ENCODE measurements at places on chromosomes 12 and 14.

DNA sequence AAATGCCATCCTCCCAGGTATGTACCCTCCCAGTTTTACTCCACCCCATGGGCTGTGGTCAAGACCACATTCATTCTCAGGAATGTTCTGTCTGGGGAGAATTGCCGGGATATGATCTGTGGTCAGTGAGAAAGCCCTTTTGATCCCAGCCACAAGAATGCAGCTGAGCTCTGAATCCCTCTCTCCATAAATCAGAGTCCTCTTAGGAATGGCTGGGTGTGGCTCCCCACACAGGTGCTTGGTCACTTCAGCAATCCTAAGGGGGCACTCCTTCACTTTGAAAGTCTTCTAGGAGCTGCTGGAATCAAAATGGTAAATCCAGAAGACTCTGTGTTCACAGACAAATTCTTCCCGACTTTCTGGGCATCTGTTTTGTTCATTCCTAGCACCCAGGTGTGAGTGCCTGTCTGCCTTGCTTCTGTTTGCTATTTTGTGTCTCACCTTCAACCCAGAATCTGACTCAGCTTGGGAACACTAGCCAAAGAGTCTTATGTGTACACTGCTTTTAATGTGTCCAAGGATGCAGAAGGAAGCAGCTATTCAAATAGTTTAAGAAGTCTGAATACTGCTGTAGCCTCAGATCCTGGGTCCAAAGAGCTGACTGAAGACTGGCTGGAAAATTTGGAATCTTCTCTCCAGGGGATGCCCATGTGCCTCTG, 144.6 kb upstream of the CDKN3 start:
- DNase-seq, result no peak
- no peaks in the 10 kb centered on the region for H3K36me3 ChIP-seq
- no peak overlapping the region for H3K4me3 ChIP-seq
- no peak overlapping the region for H3K27ac ChIP-seq
- peaks cover 4% of the 10 kb centered on the region for H3K27me3 ChIP-seq

- H3K4me1 ChIP-seq, result peaks cover 2% of the 10 kb centered on the region
- no peaks in the 10 kb centered on the region for H3K27me3 ChIP-seq
- no peak overlapping the region for H3K27ac ChIP-seq
Measured at GRCh38 chr14:21317398-21317797, 37.5 kb downstream of the RPGRIP1 start.

GRCh38 chr12:128823216-128823915, 392 bp downstream of the SLC15A4 start:
- H3K4me1 ChIP-seq, result peaks cover 3% of the 10 kb centered on the region
- H3K27ac ChIP-seq, result peak overlapping the region; percentile 68
- peaks cover 4% of the 10 kb centered on the region for H3K36me3 ChIP-seq
- no peaks in the 10 kb centered on the region for H3K27me3 ChIP-seq

- H3K27me3 ChIP-seq, result no peaks in the 10 kb centered on the region
- H3K4me3 ChIP-seq, result no peak overlapping the region
- no peak overlapping the region for H3K27ac ChIP-seq
Measured at GRCh38 chr12:105855361-105856047, 283.2 kb downstream of the NUAK1 start.

DNA sequence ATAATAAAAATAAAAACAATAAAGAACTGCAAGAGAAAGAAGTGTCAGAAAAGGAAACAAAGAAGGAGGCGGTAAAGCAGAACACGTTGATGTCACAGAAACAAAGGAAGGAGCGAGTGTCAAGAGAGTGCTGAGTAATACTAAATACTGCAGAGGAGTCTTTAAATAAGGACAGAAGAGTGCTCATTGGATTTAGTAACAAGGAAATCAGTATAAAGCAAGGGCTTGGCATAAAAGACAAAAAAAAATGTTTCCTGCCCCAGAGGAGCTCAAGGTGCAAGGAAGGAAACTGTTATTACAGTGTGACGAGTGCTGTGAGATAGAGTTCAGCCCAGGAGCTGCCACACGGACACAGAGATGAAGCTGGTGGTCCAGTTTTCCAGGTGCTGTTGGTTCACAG, 8.4 kb upstream of the TUBA1A start:
- H3K36me3 ChIP-seq, result no peaks in the 10 kb centered on the region
- DNase-seq, result no peak
- no peak overlapping the region for H3K4me3 ChIP-seq
- no peaks in the 10 kb centered on the region for H3K27me3 ChIP-seq
- peaks cover 32% of the 10 kb centered on the region for H3K4me1 ChIP-seq

DNA sequence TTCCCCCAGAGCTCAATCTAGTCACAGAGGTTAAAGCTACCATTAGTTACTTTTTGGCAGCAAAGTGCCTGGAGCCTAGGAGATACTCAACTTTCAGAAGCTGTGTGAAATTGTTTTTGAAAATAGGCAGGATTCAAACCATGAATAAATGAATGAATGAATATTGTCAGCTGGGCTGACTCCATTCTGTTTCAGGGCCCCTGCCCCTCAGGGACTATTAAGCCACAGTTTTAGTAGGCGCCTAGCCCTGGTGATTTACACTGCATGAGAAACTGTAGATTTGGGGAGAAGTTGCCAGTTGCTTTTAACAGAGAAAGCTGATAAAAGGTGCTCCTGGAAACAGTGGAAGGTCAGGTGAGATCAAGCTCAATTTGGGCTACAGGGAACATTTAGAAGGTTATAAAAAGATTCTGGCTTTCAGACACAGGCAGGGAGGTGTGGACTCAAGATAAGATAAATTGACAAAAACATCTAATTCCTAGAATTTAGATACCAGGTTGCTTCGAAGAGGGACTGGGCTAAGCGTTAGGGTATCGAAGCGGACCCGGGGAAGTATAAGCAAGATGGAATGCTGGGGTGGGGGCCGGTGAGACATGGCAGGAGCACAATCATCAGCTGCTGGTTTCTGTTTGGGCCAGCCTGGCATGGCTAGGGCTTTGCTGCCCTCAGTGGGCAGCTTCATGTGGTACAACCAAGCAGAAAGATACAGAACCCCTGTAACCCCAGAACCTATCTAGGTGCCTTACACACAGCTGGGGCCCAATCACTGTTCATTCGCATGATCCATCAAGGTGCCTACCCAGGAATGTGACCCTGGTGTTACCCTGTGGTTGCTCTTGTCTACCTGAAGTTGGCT, 14.9 kb upstream of the CELA1 start:
- H3K36me3 ChIP-seq, result peaks cover 31% of the 10 kb centered on the region
- no peak overlapping the region for H3K27ac ChIP-seq
- H3K4me1 ChIP-seq, result no peaks in the 10 kb centered on the region
- no peak overlapping the region for H3K4me3 ChIP-seq

DNA sequence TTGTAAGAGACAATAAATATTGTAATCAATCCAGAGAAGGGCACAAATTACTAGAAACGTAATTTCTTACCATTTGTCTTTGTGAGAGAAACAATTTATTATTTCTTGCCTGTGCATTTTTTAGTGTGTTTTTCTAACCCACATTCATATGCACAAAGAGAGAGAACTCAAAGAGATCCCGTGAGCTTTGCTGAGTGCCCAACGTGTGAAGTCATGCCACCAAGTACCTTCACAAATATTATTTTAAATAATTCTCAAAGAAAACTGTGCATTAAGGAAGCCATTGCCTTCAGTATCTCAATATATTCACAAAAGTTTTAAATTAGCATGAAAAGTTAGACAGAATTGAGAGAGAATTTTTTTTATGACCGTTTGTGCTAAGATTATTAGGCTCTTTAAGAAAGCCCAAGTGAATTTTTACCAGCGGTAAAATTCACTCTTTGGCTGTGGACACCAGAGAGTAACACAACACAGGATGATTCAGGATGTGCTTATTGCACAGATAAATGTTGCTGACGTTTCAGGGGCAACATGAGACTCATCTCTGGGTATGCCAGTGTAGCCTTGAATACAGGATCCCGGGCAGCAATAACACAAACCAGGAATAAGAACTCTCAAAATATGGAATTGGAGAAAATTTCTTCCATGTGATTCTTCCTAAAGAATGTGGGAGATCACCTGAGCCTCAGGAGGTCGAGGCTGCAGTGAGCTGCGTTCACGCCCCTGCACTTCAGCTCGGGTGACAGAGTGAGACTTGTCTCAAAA, 2.9 kb downstream of the ARHGDIB start:
- peaks cover 3% of the 10 kb centered on the region for H3K36me3 ChIP-seq
- H3K4me3 ChIP-seq, result no peak overlapping the region
- peaks cover 77% of the 10 kb centered on the region for H3K4me1 ChIP-seq
- no peaks in the 10 kb centered on the region for H3K27me3 ChIP-seq
- H3K27ac ChIP-seq, result peak overlapping the region; percentile 94

GRCh38 chr12:43428088-43428600, 123.9 kb downstream of the ADAMTS20 start:
- peaks cover 2% of the 10 kb centered on the region for H3K27me3 ChIP-seq
- no peak overlapping the region for H3K27ac ChIP-seq
- H3K4me3 ChIP-seq, result no peak overlapping the region
- DNase-seq, result no peak
